ENCODE measurements at places on chromosomes 4 and X. TPM values are rescaled to one million over a fixed set of nuclear protein-coding genes. Genes with fewer than 3 reads are reported as not detected.

PDCL2 gene
- polyA plus RNA-seq = not detected

GABRG1 gene
- polyA plus RNA-seq = not detected

PNMA5 gene
- not detected for polyA plus RNA-seq

SGCB gene
- polyA plus RNA-seq = 5.4 TPM

BTC gene
- polyA plus RNA-seq = 4.9 TPM

ZFYVE28 gene
- 24.1 TPM for polyA plus RNA-seq

NXF2B gene
- polyA plus RNA-seq = not detected

TSC22D3 gene
- polyA plus RNA-seq = 40.5 TPM

MAGEC1 gene
- polyA plus RNA-seq = not detected

CCDC110 gene
- polyA plus RNA-seq = 0.69 TPM

SMARCA5 gene
- polyA plus RNA-seq = 12.9 TPM

CCNA2 gene
- polyA plus RNA-seq = 3.0 TPM

JAKMIP1 gene
- not detected for polyA plus RNA-seq

ARL9 gene
- not detected for polyA plus RNA-seq

SUPT20HL1 gene
- not detected for polyA plus RNA-seq

MAGEA2 gene
- polyA plus RNA-seq = not detected

CT45A8 gene
- not detected for polyA plus RNA-seq

DSPP gene
- polyA plus RNA-seq = not detected

EREG gene
- polyA plus RNA-seq = 3.2 TPM

SPANXD gene
- polyA plus RNA-seq = not detected

TMEM47 gene
- polyA plus RNA-seq = 4.7 TPM

ERAS gene
- polyA plus RNA-seq = not detected

KCTD8 gene
- polyA plus RNA-seq = not detected

TECRL gene
- 0.06 TPM for polyA plus RNA-seq

HSD17B13 gene
- not detected for polyA plus RNA-seq

SUPT20HL2 gene
- not detected for polyA plus RNA-seq

EDNRA gene
- not detected for polyA plus RNA-seq

SRPX gene
- 37.2 TPM for polyA plus RNA-seq

SLC9B2 gene
- polyA plus RNA-seq = 5.4 TPM

PABPC1L2A gene
- polyA plus RNA-seq = not detected

MBNL3 gene
- polyA plus RNA-seq = 5.8 TPM

MUC7 gene
- polyA plus RNA-seq = not detected

WDR44 gene
- 7.2 TPM for polyA plus RNA-seq

CWH43 gene
- polyA plus RNA-seq = 9.1 TPM

RPL10 gene
- 4,760 TPM for polyA plus RNA-seq

MAGEB2 gene
- polyA plus RNA-seq = not detected

RAB33A gene
- 1.2 TPM for polyA plus RNA-seq

GPM6B gene
- polyA plus RNA-seq = 4.5 TPM

TENM3 gene
- 1.5 TPM for polyA plus RNA-seq

SLC26A1 gene
- polyA plus RNA-seq = not detected

SPIN2A gene
- 0.60 TPM for polyA plus RNA-seq

MTM1 gene
- 30.1 TPM for polyA plus RNA-seq

NEIL3 gene
- polyA plus RNA-seq = 1.9 TPM

TCEAL2 gene
- polyA plus RNA-seq = not detected

ADH7 gene
- 0.60 TPM for polyA plus RNA-seq

RAB40AL gene
- 0.19 TPM for polyA plus RNA-seq

AFM gene
- polyA plus RNA-seq = not detected

NAP1L3 gene
- under 0.01 TPM for polyA plus RNA-seq

FDCSP gene
- 316 TPM for polyA plus RNA-seq

S100P gene
- 110 TPM for polyA plus RNA-seq

CFAP99 gene
- not detected for polyA plus RNA-seq

FGD1 gene
- 0.69 TPM for polyA plus RNA-seq

TIGD4 gene
- polyA plus RNA-seq = not detected

ATXN3L gene
- not detected for polyA plus RNA-seq

RGN gene
- polyA plus RNA-seq = not detected

PLS3 gene
- 23.1 TPM for polyA plus RNA-seq

TMPRSS11E gene
- polyA plus RNA-seq = not detected

SPOCK3 gene
- polyA plus RNA-seq = not detected

RHOXF2 gene
- polyA plus RNA-seq = not detected
